ENCODE measurements at places on chromosomes 11 and 22.

DNA sequence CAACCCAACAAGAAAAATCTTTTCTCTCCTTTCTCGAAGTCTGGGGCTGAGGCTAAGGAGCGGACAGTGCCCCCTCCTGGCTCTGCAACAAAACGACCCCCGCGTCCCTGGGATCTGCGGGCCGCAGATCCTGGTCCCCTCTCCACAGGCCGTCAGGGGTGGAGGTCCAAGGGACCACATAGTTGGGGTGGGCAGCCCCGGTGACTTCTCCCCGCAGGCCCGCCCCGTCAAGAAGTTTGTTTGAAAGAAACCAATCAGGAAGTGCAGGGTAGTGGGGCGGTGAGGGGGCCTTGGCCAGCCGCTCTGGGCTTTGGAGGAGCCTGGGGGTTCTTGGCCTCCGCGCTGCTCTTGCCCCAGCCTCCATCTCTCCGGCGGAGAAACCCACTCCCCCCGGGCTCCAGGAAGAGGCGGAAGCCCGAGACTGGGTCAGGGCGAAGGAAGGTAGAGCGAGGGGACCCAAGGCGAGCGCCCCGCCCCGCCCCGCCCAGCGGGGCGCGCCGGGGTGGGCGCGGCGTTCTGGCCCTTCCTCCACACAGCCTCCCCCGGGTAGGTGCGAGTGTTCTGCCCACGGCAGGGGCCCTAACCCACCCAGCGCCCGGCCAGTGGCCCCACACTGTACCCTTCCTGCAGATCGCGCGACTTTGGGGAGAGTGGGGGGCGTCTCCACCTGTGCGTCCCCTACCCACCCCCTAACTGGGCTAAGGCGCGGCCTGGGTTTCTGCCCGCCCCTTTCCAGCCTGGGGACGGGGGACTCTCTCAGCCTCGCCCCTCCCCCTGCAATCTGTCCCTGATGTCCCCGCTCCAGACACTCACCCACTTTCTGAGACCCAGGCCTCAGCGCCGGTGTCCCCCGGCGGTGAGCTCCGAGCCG is 1.3 kb downstream of the TP53I11 start:
- DNase-seq, result no peak

GRCh38 chr22:43206509-43207161 is 19.7 kb upstream of the TTLL12 start:
- DNase-seq, result no peak

- no peak for DNase-seq
Observed at GRCh38 chr11:73137262-73137943, 4.7 kb downstream of the FCHSD2 start.

GRCh38 chr11:79546351-79546750 is 105.5 kb upstream of the TENM4 start:
- no peak for DNase-seq

- no peak for DNase-seq
Observed at GRCh38 chr11:12900496-12900895, 108.6 kb upstream of the RASSF10 start.

- no peak for DNase-seq
Observed at GRCh38 chr22:42651134-42651533, 1.9 kb upstream of the CYB5R3 start.
